Stimulated activated naive CD8-positive, alpha-beta T cell treated with anti-CD3 and anti-CD28 coated beads, Interleukin-15, Interleukin-2, amounts not matched to agents 100 U/mL and 50 U/mL, for 24 hours (primary cell): ENCODE measurements at places on chromosomes 3 and 15.
A peak's percentile ranks its signal among the peaks of the same experiment; 100 is the strongest.

- DNase-seq: no peak
Observed at GRCh38 chr3:53823026-53823955, 22.9 kb downstream of the CHDH start.

DNA sequence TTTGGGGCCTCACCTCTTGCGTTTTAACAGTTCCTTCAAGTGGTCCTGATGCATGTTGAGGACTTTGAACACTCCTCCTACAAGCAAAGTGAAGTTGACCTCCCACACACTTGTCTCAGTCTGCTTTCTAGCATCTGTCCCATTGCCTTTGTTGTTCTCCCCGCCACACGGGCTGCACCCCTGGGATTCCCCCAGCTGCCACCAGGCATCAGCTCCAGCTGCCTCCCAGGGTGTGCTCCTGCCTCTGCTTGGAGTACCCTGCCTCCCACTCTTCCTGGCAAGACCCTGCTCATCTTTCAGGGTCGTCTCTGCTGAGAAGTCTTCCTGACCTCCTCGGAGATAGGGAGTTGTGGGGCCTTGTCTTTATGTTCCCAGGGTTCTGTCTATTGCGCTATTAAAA lies 52.2 kb downstream of the IGF1R start:
- DNase-seq: no peak

- no peak for DNase-seq
Observed at GRCh38 chr3:8345398-8345797, 156.2 kb upstream of the LMCD1 start.

DNA sequence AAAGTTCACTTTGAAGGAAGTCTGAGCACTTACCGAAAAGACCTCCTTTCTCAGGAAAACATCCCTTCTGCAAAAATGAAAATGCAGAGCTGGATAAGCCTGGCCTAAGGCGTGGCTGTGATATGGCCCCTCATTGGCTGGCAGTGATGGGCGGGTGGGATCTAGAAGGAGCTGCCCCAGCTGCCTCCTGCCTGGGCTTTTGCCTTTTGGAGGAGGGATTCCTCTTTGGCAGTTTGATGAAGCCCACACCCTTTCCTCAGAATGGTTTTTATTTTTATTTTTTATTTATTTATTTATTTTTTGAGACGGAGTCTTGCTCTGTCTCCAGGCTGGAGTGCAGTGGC lies 4.0 kb upstream of the DZIP1L start:
- no peak for DNase-seq

- DNase-seq: no peak
Observed at GRCh38 chr3:152738656-152739055, 96.3 kb upstream of the P2RY1 start.

GRCh38 chr3:10928961-10929471 lies 63.5 kb upstream of the SLC6A1 start:
- DNase-seq: no peak

DNA sequence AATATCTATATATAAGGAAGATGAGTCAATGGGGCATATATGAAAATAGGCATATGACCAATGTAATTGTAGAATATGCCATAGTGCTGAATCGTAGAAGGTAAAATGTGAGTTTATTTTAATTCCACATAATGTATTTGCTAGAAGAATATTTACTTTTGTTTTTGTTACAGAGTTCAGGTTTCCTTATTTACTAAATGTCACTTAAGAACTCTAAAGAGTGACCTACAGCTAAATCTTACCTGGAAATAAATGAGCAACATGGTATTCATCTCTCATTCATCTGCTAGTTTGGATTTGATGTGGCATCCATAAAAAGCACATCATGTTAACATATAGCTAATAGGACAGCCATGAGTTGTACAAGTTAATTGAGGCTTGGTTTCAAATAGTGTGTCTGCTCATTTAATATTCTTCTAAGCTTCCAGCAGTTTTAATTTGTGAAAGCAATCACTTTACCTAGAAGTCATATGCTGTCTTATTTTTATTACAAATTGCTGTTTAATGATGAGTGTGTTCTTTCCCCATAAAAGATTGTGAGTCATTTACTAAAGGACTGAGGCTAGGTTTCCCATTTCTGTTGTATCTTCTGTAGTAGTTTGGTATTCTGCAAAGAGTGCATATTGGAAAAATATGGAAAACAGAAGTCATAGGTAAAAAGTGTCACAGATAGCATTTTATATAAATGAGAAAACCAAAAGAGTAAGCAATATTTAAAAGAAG lies 222.1 kb upstream of the POU1F1 start:
- DNase-seq: no peak

DNA sequence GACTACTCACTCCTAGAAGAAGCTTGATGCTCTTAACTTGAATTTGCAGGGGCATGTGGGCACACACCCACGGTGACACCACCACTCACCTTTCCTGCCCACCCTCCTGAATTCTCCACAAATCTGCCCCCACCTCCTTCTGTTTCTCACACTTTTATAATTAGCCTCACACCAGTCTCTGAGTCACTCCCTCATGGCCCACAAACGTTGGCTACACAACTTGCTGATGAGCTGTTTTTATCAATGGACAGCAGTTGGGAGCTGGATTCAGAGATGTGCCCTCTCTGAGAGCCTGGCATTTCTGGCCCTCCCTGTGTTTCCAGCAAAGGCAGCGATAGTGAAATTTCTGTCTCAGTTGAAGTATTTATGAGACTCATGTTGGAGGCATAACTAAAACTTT lies 1.3 kb downstream of the COLQ start:
- peak; percentile 11 for DNase-seq

- no peak for DNase-seq
Observed at GRCh38 chr3:60434950-60435349, 816.3 kb downstream of the FHIT start.

GRCh38 chr3:128051459-128051836 lies 789 bp upstream of the SEC61A1 start:
- no peak for DNase-seq

DNA sequence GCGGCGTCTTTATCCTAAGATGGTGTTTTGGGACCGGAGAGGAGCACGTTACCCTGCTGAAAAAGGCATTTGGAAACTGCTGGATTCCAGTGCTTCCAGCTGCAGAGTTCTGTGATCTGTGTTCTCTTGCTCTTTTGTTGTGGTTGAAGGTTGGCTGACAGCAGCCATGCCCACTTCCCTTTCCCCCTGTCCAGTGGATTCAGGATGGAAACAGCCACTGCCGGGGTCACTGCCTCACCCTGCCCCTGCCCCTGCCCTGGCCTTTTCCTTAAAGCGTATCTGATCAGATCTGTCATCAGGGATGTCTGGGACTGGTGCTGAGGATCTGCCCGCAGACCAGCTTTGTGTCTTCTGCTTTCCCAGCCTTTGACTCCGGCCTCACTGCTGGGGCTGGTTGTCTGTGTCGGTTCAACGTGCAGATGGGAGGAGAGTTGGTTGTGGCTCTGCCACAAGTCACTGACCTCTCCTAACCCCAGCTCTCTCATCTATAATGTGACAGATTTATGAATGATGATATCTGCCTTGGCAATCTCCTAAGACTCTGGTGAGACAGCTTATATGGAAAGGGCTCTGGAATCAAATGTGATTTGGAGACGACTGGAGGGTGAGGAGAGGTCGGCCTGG lies 219.4 kb upstream of the BHLHE40 start:
- no peak for DNase-seq

DNA sequence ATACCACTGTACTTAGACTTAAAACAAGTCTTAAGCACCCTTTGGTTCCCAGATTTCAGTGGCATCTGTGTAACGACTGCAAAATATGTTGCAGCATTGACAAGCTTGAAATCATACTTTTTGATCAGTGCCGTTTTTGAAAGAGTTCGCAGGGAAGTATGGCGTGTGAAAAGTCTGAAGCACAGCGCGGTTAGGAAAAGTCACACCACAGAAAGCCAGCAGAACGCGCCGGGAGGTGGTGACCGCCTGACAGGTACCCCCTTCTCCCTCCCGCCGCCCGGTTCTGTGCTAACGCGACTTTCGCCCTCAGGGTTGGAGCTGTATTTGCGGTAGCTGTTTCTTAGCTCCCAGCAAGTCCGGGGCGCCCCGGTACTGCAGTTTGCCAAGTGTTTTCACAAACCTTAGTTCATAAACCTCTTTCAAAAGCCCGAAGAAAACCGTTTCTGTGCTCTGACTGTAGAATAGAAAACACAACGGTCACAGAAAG lies 481 bp upstream of the CRYBG3 start:
- DNase-seq: peak; percentile 58

- DNase-seq: no peak
Observed at GRCh38 chr3:126664591-126665214, 9.8 kb upstream of the TXNRD3 start.
